T-helper 22 cell (primary cell): ENCODE measurements at places on chromosomes 5 and 9.
A peak's percentile ranks its signal among the peaks of the same experiment; 100 is the strongest.

- DNase-seq: peak; percentile 30
Measured at GRCh38 chr9:99824378-99825171, 2.9 kb downstream of the NR4A3 start.

DNA sequence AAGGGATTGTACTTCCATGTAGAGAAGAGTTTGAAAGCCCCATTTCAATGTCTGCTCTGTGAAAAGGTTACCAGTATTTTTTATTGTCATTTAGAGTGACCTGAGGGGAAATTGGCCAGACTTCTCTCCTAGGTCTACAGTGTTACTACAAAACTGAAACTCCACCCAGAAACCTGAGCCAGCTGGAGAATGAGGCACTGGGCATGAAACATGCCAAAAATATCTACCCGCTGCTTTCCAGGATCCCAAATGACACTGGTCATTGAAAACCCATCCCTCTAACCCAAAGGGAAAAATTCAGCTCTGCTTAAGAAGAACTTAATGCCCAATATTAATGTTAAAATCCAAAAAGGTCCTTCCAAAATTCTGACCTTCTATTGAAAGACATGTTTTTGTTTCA lies 99.2 kb upstream of the TRIM32 start:
- no peak for DNase-seq

GRCh38 chr5:150999704-151000442 lies 20.5 kb upstream of the GPX3 start:
- DNase-seq: no peak

DNA sequence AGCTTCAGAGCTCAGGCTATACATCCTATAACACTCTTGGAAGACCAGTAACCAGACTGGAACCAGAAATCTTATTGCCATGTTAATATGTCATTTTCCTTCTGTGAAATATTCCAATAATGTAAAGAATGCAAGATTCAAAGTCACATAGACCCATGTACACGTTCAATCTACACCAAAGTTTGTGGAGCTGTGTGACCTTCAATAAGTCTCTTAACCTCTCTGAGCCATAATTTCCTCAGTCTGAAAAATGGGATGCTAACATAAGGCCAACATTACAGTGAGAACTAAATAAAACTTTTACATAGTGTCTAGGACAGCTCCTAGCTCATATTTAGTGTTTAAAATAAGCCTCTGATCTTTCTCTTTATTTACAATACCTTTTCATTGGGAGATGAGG lies 70.4 kb downstream of the ARRDC3 start:
- no peak for DNase-seq

- DNase-seq: no peak
Measured at GRCh38 chr5:179161901-179162300, 101.7 kb downstream of the ZNF354C start.

DNA sequence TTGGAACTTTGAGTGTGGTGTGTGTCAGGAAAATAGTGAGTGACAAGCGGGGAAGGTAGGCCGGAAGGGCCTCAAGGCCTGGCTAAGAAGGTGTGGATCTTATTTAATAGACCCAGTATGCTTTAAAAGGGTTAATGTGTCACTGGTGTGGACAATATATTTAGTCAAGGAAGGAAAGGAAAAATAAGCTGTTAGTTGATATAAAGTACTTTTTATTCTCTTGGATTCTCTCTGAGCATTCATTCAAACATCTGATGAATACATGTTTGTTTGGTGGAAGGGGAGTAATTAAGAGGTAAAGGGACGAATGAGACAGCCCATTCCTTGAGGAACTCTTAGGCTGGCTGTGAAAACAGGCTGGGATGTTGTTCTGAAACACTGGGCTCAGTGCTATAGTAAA lies 98.9 kb downstream of the MELK start:
- no peak for DNase-seq

DNA sequence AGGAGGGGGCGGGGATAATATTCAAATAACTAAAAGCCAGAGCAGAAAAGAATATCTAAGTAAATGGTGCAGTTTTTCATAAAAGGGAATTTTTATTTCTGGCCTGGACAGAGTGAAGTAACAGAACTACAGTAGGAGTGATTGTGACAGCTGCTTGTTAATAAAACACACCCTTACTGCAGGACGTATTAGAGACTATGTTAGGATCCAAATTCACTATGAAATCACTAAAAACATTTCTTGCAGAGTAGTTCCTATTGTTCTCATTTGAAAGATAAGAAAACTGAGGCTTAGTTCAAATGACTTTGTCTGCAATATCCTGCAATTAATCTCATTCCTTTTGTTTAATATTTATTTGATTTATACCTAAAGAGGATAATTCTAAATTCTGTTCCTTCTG lies 39.5 kb downstream of the FAM174A start:
- DNase-seq: no peak

- no peak for DNase-seq
Measured at GRCh38 chr9:36637491-36638270, 65.0 kb downstream of the MELK start.

- DNase-seq: no peak
Measured at GRCh38 chr9:102403514-102403913, 591.6 kb upstream of the CYLC2 start.

GRCh38 chr5:136810261-136810801 lies 445.0 kb upstream of the TRPC7 start:
- DNase-seq: no peak

DNA sequence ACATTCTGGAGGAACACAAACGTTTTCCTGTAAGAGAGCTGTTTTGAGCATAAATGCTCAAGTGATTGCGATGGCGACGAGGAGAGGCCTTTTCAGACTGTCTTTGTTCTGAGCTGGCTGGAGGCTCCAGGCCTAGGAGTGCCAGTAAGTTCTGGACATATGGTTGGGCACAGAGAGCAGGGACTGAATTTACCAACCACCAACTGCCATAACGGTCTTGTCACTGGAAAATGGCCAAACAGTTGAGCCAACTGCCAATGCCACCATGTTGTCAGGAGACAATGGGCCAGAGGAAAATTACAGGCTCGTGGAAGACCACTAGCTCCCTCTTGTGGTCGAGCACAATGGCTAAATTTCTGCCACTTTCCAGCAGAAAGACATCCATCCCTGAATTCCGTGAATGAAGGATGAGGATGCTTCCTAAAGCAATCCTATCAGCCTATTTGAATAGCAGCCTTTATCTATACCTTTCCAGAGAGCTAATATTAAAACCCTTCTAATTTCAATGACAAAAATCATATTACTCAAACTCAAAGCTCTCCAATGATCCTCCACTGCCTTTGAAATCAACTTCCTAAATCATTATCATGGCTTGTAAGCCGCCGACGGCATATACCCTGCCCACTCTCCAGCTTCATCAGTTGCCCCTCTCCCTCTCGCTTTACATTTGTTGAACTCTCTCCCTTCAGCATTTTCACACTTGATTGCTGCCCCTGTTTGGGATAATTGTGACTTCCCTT lies 66.9 kb upstream of the GLIS3 start:
- no peak for DNase-seq

DNA sequence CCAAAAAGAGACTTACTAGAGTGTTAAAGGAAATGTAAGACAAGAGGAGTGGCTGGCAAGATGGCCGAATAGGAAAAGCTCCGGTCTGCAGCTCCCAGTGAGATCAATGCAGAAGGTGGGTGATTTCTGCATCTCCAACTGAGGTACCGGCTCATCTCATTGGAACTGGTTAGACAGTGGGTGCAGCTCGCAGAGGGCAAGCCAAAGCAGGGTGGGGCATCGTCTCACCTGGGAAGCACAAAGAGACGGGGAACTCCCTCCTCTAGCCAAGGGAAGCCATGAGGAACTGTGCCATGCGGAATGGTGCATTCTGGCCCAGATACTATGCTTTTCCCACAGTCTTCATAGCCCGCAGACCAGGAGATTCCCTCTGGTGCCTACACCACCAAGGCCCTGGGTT lies 308.7 kb downstream of the AGTPBP1 start:
- no peak for DNase-seq

DNA sequence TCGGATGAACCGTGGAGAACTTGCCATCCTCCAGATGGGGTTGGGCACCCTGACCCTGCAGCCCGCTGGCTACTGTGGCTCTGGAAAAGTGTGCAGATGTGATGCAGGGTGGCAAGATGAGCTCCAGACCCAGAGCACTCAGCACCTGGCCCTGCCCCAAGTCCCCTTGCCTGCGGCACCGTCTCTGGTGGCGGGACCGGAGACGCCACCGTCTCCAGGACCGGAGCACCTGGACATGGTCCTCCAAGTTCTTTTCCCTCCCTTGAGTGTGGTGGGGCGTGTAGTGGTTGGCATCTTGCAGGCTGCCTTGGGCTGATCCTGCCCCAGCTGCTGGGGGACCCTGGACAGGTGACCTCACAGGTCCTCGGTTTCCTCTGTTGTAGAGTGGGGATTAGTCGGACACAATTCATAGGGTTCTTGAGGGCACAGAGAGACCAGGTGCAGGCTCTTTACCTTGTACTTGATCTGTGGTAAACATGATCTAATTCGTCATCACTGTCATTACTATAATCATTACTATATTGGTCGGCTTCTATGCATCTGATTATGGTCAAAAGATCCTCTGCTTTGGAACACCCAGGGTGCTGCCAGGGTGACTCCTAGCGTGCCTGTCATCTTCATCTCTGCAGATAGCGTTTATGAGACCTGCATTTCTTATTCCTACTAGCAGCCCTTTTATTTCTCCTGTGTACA lies 83.5 kb downstream of the COL5A1 start:
- no peak for DNase-seq

DNA sequence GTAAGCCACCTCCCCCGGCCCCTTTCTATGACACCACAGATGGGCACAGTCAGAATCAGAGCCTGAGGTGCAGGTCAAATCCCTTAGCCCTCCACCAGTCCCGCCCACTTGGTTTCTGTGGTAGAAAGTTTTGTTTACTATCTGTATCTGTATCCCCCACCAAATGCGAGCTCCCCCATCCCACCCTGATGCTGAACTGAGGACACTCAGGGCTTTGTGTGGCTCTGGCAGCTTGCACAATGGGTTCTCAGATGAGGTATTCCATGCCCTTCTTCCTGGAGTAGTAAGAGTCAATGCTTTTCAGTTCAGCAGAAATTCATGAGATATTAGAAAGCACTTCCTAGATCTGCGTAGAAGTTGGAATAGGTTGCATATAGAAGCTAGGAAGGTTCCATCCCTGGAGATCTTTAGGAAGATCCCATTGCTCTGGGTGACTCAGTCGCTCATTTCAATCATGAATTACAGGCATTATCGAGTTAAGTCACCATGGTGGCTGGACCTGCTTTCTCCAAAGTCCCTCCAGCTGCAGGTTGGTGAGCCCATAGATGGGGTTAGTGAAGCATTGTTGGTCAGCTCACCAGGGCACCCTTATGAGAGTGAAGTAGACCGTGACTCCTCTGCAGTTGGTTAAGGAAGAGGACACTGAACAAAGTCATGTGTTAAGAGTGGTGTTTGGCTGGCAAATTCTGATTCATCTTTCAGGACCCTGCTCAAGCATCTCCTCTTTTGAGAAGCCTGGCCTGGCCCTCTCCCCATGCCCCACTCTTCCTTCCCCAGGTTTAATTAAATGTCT lies 10.6 kb upstream of the KCNIP1 start:
- DNase-seq: no peak

GRCh38 chr9:83706676-83707517 lies 861 bp downstream of the UBQLN1 start:
- peak; percentile 53 for DNase-seq

DNA sequence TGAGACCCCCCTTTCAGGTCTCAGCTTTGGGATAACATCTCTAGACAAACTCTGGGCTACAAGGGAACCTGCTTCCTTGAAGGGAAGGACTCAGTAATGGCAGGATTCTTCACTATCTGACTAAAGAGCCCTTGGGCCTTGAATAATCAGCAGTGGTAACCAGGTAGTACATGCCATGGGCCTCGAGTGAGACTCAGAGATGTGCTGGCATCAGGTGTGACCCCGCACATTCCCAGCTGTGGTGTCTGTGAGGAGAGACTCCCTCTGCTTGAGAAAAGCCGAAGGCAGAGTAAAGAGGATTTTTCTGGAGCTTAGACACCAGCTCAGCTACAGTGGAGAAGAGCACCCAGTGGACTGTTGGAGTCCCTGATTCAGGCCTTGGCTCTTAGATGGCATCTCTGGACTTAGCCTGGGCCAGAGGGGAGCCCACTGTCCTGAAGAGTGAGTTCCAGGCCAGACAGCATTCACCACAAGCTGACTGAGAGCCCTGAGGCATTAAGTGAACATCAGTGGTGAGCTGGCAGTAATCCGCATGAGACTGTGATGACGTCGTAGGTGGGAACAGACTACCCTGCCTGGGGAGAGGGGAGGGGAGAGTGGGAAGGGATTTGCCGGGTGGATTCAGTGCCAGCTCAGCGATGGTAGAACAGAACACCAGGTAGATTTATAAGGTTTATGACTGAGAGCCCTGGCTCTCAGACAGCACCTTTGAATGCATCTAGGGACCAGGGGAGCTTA lies 5.3 kb upstream of the ZNF782 start:
- DNase-seq: no peak

- DNase-seq: no peak
Measured at GRCh38 chr9:33469891-33470290, 3.8 kb downstream of the NOL6 start.
